ENCODE measurements at places on chromosomes 2 and 18.
A peak's percentile ranks its signal among the peaks of the same experiment; 100 is the strongest.

DNA sequence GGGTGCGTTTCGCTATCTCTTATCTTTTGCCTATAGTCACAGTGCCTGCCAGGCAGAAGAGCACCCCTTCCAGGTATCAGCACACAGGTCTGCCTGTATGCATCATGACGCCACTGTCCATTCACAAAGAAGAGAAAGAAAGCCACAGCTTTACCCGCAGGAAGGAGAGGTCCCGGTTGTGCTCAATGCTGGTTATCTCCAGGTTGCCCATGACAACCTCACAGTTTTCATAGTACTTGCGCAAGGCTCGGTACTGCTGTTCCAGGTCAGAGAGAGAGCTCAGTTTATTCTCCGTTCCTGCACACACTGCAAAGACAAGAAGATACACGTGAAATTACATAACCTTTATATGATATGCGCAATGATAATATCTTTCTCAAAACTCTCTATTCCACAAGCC lies 414.0 kb downstream of the ERBB4 start:
- DNase-seq = no peak

- DNase-seq = no peak
These were observed 35.6 kb downstream of the BMP10 start for GRCh38 chr2:68835621-68836020.

DNA sequence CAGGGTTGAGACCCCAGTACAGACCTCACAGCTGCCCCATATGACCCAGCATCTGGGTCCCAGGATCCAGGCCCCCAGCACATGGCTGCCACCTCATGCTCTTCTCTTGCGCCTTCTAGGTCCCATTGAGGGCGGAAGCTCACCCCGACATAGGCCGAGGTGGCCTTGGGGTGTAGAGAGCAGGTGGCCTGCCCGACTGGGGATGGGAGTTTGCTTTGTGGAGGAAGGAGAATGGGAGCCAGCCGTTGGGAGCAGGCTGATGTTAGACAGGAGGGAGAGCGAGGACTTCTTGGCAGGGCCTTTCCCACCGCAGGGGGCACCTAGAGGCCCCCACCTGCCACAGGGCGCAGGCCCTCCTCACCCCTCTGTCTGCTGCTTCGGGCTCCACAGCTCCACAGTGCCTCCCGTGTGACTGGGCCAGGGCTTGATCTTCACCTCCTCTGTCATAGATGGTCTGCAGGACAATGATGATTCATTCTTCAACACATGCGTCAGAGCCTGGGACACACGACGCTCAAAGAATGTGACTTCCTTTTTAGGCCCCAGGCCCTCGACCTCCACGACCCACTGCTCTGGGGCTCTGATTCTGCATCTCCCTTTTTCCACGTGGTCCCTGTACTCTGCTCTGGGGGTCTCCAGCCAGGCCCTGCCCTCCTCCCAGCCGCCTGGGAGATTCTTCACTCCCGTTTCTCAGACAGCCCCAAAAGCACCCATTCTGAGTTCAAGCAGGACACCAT lies 86.6 kb upstream of the ODC1 start:
- peak; percentile 33 for DNase-seq

- no peak for DNase-seq
These were observed 65.7 kb downstream of the MCFD2 start for GRCh38 chr2:46849721-46850556.
